ENCODE measurements at places on chromosomes 6 and 20.

GRCh38 chr6:6626187-6626586 lies 37.7 kb downstream of the LY86 start:
- no peak for DNase-seq

- DNase-seq = no peak
These were observed 42.8 kb upstream of the PLCG1 start for GRCh38 chr20:41094353-41095055.

DNA sequence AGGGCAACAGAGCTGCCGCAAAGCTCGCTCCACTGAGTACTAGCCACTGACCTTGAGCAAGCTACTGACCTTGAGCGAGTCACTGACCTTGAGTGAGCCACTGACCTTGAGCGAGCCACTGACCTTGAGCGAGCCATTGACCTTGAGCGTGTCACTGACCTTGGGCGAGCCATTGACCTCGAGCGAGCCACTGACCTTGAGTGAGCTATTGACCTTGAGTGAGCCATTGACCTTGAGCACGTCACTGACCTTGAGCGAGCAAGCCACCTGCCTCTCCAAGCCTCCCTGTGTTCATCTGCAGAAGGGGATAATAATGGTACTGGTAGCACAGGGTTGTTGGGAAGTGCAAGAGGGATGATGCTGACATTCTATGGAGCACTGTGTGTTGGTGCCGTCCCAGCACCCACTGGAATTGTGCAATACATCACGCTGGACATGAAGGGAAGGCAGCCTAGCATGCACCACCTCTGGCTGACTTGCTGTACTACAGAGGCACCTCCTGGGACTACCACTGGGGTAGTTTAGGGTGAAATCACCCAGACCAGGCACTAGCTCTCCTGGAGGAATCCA lies 60.2 kb downstream of the CTCFL start:
- DNase-seq = no peak

GRCh38 chr6:56291302-56291917 lies 44.0 kb upstream of the COL21A1 start:
- no peak for DNase-seq

DNA sequence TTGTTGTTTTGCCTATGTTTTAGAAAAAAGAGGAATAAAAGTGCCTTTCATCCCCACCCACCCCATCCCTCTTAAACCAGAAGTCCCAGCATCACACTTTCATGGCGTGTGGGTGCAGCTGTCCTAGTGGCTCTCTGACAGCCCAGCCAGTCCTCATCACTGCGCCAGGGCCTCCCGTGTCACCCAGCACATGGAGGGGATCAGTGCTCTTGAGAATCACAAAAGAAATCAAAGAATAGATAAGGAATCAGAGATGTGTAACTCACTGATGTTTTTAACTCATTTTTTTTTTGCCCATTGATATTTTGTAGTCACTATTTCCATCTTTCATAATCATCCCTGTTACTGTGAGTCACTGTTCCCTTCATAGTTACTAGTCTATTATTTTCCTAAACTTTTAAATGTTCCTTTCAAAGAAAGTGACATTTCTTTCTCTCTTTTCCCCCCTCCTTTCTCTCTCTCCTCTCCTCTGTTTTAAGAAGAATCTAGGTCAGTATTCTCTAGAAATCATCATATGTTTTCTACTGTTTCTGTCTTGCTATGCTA lies 78.6 kb downstream of the AIG1 start:
- DNase-seq = no peak

- no peak for DNase-seq
These were observed 41.2 kb downstream of the TRAF3IP2 start for GRCh38 chr6:111564482-111564945.

DNA sequence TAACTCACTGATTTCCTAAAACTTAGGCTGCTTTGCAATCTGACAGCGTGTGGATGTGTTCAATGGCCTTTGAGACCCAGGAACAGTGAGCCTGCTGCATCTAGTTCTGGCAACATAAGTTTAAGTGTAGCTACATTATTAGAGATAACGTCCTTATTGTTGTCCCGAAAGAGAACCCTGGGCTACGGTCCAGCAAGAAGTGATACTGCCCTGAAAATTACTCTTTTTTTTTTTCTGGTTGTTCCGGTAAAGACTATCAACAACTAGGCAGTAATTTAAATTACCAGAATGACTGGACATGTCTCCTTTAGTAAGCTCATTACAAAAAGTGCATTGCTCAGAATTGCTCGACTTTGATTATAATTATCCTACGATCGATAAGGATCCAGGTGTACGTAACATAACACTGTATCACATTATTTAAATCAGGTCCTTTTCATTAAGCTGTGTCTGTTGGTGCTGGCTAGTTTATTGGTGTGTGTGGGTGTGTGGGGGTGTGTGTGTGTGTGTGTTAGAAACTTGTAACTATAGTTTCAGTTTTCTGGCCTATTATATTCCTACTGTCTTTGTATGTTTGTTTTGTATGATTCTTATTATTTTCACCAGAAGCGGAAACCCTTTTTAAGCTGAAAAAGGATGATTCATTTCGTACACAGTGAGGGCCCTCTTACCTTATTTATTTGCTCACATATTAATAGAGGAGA lies 3.0 kb downstream of the TSHZ2 start:
- no peak for DNase-seq

GRCh38 chr6:160963651-160964050 lies 27.9 kb upstream of the MAP3K4 start:
- no peak for DNase-seq

DNA sequence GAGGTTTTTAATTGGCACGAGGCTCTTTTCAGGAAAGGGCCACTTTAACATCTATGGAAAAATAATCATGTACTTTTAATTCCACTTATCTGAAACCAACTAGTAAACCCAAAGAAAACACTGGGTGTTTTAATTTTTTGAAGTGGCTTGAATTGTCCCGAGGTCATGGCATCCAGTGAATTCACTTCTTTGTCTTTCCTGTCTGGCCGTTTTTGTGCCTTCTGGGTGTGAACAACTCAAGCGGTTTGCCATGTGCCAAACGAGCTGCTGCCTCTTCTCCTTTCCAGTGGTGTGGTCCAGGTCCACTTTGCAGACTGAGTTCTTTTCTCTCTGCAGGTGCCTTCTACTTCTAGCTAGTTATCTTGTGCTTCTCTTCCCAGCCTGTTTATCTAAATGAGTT lies 117.5 kb downstream of the PLCB4 start:
- DNase-seq = no peak

DNA sequence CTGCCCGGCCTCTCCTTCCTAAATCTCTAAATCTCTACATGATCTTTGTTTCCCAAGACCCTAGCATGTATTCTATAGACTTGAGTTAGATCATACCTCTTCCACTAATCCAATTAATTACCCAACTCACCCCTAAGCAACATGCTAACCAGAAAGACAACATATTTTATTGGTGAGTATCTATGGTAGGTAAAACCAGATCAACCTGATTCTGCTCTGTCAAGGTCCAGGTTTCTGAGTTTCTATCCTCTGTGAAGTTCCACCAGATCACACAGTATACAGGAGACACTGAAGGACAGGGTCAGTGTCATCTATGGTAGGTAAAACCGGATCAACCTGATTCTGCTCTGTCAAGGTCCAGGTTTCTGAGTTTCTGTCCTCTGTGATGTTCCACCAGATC lies 363.2 kb upstream of the MARCKS start:
- no peak for DNase-seq

- DNase-seq = no peak
These were observed 5.9 kb downstream of the TGM6 start for GRCh38 chr20:2386516-2387179.

DNA sequence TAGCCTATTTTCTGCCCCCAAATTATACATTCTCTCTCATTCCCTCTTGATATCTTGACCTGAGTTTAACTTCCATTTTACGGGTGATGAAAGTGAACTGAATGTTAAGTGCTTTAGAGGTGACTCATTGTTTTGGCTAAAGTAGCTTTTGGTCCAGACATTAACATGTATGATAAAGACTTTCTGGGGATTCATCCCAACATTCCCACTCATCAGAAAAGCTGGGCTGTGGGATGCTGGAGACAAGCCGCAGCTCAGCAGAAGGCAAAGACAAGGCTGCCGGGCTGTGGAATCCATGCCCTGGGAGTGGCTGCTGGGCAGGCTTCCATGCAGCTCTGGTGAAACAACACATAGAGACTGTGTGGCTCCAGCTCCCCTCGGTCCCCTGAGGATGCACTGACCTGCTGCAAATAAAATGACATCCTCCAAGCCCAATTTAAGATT lies 89.9 kb upstream of the SYNDIG1 start:
- DNase-seq = no peak

- DNase-seq = no peak
These were observed 60.6 kb downstream of the STK35 start for GRCh38 chr20:2162125-2162822.

- no peak for DNase-seq
These were observed 15.7 kb upstream of the SRSF3 start for GRCh38 chr6:36578431-36578830.

- DNase-seq = no peak
These were observed 41.6 kb upstream of the NOX3 start for GRCh38 chr6:155497273-155497672.

DNA sequence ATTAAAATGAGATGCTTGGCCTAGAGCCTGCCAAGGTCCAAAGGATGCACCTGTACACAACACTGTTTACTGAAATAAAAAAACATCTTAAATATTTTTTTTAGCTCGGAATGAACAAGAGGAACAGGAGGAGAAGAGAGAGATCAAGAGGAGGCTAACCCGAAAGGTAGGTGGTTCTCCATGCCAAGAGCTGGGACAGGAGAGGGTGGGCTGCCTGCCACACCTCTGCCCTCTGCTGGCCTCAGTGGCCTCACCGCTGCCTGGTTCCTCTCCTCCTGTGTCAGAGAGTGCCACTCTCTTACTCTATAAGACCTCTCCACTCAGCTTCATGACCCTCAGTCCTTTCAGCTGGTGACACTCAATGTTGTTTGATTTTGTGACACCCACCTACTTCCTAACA lies 50.2 kb downstream of the TBC1D7 start:
- DNase-seq = no peak

GRCh38 chr6:130969166-130969565 lies 93.9 kb downstream of the EPB41L2 start:
- DNase-seq = no peak

- DNase-seq = no peak
These were observed 156.4 kb upstream of the ECI2 start for GRCh38 chr6:4291453-4292403.

All from nucleus accumbens (tissue), 56 donors.